ENCODE measurements at places on chromosomes 12 and 14. TPM values are rescaled to one million over a fixed set of nuclear protein-coding genes. Genes with fewer than 3 reads are reported as not detected.

The MMP14 gene
- 122 TPM for total RNA-seq

The POTEG gene
- total RNA-seq = not detected

The GRIP1 gene
- 7.7 TPM for total RNA-seq

The MUCL1 gene
- total RNA-seq = not detected

Data from hepatocyte (in vitro differentiated cells).